ENCODE measurements at places on chromosomes 7 and 10.

DNA sequence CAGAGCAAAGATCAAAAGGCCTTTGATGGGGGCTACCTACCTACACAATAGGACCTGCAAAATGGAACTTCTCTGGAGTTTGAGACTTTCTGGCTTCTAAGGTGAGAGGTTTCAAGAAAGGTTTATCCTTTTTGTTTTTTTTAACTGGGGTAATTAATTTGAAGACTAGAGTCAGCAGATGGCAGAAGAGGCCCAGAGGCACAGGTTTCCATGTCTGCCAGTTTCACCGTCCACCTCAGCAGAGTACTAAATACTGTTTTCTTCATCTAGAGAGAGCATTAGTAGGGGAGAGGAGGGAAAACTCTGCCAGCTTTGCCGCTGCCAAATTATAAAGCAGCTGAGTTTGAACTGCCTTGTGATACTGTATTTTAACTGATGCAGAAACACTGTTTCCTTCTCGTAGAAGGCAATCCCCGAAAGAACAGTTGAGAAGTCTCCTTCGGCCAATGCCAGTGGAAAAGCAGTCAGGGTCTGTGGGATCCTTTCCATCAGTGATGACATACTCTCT lies 138.7 kb downstream of the SLC25A13 start:
- no peak for DNase-seq

DNA sequence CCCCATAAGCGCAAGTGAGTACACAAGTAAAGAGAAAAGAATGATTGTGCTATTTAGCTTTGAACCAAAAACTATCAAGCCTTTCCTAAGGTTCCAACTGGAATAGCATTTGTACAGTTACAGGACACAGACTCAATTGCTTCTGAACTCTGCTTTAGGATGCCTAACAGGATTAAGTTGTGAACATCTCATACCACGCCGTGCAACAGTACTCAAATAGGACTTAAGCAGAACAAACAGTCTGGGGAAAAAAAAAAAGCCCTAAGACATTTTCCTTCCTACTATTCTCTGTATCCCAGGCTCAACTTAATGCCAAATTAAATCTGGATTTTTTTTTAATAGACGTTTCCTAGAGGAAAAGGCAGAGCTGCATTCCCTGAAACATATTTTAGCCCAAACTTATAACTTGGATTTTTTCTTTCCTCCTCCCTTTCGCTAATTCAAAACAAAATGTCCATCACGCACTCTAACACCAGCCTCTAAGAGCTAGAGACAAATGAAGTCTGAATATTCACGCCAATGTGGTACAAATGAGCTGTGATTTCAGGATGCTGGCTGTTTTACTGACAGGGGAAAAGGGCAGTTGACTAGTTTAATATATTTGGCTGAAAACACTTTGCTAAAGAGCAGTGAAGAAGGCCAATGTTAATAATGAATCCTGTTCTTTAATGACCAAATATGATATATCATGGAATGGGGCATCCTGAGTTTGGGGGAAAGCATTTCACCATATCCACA lies 68.6 kb downstream of the CALD1 start:
- no peak for DNase-seq

DNA sequence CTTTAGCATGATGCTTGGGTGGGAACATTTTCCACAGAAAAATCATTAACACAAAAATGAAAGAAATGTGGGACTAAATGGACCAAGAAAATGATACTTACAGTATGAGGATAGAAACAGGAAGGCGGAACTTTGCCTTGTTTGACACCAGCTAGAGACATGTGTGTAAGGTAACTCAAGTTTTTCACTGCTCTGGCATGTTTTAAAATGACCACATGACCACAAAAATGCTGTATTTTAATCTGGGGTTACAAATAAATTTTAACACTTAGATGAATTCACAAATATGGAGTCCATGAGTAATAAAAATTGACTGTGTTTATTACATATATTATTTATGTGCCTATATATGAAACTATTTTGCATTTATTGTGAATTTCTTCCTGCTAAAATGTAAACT lies 100.9 kb upstream of the PHYHIPL start:
- no peak for DNase-seq

GRCh38 chr10:84270708-84271107 lies 25.9 kb downstream of the RGR start:
- no peak for DNase-seq

- no peak for DNase-seq
Measured at GRCh38 chr7:127536741-127537140, 48.7 kb downstream of the GCC1 start.

GRCh38 chr7:79531905-79532664 lies 78.6 kb upstream of the MAGI2 start:
- peak; percentile 83 for DNase-seq
